GM12864 (cell line): ENCODE measurements at places on chromosomes 12 and 14.
A peak's percentile ranks its signal among the peaks of the same experiment; 100 is the strongest.

- DNase-seq = no peak
Observed at GRCh38 chr14:20563971-20564370, 3.1 kb upstream of the RNASE9 start.

DNA sequence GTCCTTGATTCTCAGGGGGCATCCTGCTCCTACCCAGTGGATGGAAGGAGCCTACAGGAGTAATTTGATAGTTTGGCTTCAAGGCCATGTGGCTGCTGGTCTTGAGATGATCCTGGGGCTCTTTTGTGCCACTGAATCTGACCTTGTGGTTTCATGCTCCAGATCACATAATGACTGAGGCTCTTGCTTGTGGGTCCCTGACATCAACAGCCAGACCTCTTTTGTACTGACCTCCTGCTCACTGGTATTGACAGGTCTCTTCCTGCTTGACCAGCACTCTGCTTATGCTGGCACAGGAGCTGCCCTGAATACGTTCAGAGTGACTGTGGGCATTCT lies 23.2 kb upstream of the JPH4 start:
- no peak for DNase-seq

- no peak for DNase-seq
Observed at GRCh38 chr12:118590406-118591150, 214.2 kb downstream of the SUDS3 start.

- no peak for DNase-seq
Observed at GRCh38 chr12:89344043-89344861, 8.0 kb downstream of the DUSP6 start.

DNA sequence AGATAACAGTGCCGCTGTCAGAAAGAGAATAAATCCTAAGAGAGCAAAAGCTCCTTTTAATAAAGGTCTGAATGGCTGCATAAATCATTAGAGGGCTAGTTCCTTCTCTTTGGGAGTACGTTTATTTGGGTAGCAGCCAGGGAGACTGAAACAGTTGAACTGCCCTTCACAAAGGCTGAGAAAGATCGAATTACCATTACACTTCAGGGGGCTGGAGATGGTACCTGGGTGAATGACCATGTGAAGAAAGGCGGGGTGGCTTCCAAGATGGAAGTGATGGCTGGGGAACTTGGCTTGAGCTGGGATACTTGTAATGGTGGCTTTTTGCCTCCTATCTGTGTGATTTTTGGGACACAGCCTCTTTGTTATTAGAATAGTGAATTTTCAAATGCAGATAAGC lies 1.7 kb upstream of the FGD4 start:
- DNase-seq = no peak

GRCh38 chr14:81187832-81188522 lies 32.8 kb downstream of the GTF2A1 start:
- no peak for DNase-seq

- no peak for DNase-seq
Observed at GRCh38 chr14:58479975-58480374, 52.5 kb downstream of the KIAA0586 start.

- no peak for DNase-seq
Observed at GRCh38 chr14:63504648-63505047, 38.5 kb downstream of the PPP2R5E start.

DNA sequence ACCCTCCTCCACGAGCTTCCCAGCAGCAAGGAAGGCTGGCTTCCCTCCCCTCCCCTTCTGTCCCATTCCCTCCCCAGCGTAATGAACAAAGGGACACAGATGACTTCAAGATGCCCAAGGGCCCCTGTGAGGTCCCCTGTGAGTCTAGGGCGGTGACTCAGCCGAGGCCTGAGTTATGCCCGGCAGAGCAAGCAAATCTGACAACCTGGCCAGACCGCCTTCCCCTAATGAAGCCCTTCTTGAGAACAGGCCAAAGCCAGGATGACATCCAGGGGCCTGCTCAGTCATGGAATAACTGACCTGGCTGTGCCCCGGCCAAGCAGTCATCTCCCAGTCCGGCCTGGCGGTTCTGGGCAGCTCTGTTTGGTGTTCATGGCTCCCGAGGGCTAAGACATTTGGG lies 89.2 kb downstream of the DICER1 start:
- no peak for DNase-seq

GRCh38 chr14:39432179-39432618 lies at the start of gene FBXO33:
Gene FBXO33, minus strand, starts transcription at chr14:39432433. Its CDS starts 271 bp downstream, at chr14:39432162.
- DNase-seq = peak; percentile 90

DNA sequence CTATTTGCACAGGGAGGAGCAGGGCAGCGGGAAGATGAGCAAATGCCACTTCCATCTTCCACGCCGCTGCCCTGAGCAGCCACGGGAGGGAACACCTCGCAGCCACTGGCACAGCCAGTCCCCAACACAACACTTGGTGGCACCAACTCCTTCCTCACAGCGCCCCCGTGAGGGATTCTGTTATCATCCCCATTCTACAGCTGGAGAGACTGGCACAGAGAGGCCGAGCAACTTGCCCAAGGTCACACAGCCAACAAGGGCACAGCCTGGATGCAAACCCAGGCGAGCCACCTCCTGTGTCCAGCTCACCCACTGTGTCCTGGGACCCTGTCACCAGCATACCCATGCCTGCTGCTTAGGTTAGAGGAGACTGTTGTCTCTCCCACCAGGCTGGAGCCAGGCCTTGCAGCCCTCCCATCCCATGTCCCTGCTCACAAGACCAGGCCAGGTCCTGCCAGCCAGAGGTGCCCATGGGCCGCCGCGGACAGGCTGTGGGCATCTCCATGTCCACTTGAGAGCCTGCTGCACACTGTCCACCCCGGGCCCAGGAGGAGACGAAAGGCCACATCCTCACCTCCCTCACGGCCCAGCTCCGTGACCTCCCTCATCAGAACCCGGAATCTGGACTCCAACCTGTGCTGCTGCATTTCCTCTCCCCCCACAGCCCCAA lies 57.0 kb downstream of the NCOR2 start:
- no peak for DNase-seq

- DNase-seq = no peak
Observed at GRCh38 chr12:31310488-31310887, 15.5 kb downstream of the SINHCAF start.

GRCh38 chr14:20477211-20477876 lies 8.1 kb downstream of the PNP start:
- DNase-seq = no peak

DNA sequence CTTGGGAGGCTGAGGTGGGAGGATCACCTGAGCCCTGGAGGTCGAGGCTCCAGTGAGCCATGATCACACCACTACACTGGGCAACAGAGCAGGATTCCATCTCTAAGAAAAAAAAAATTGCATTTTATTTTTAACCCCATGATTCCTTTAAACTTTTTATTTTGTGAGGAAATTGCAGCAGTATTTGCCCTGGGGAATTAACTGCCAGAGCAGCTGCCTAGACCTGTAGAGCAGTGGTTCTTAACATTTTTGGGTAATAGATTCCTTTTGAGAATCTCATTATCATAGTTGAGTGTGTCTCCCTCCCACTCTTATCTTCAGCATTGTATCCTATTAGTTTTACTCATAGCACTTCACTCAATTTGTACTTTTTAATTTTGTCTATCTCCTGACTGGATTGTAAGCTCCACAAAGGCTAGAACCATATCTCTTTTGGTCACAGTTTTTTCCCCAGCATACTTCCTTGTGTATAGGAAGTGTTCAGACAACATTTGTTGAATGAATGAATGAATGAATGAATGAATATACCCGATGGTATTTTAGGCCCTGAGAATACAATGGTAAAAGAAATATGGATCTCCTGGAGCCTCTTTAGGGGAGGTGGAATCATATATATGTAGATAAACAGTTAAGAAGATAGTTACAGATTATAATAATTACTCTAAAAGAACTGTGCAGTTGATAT lies 40.6 kb downstream of the BRMS1L start:
- DNase-seq = no peak

- DNase-seq = no peak
Observed at GRCh38 chr14:79074510-79074909, 904.3 kb downstream of the NRXN3 start.

DNA sequence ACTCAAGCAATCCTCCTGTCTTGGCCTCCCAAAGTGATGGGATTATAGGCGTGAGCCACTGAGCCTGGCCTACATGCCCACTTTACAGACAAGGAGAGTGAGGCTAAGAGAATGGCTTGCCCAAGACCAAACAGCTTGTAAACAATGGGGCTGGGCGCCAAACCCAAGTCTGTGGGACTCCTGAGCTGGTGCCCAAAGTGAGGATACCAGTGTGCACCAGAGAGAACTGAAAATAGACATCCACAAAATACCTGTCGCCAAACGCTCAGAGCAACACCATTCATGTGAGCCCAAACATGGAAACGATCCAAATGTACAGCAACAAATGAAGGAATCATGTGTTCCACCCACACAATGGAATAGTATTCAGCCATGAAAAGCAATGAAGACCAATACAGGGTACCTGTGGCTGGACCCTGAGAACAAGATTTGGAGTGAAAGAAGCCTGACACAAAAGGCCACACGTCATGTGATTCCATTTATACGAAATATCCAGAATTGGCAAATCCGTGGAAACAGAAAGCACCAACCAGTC lies 38.2 kb downstream of the CCNK start:
- no peak for DNase-seq

DNA sequence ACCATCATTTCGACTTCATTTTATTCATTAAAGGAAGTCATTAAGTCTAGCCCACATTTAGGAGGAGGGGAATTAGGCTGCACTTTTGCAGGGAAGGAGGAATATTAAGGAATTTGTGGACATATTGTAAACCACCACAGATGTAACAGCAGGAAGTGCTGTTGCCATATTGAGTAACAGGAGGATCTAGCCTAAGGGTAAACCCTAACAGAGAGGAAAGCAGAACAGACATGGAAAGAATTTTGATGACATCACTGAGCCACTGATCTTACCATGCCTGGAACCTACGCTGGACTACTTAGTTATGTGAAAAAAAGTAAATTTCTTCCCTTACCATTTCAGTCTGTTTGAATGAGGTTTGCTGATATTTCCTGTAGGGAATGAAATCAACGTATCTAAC lies 100.7 kb upstream of the ATF7IP start:
- DNase-seq = no peak

GRCh38 chr12:47223031-47223847 lies 143.5 kb upstream of the AMIGO2 start:
- DNase-seq = no peak

GRCh38 chr14:35963209-35963608 lies 137.1 kb downstream of the BRMS1L start:
- no peak for DNase-seq

GRCh38 chr14:104878582-104878981 lies 13.5 kb downstream of the CEP170B start:
- DNase-seq = no peak

GRCh38 chr14:81555051-81555450 lies 21.4 kb upstream of the SEL1L start:
- DNase-seq = no peak

DNA sequence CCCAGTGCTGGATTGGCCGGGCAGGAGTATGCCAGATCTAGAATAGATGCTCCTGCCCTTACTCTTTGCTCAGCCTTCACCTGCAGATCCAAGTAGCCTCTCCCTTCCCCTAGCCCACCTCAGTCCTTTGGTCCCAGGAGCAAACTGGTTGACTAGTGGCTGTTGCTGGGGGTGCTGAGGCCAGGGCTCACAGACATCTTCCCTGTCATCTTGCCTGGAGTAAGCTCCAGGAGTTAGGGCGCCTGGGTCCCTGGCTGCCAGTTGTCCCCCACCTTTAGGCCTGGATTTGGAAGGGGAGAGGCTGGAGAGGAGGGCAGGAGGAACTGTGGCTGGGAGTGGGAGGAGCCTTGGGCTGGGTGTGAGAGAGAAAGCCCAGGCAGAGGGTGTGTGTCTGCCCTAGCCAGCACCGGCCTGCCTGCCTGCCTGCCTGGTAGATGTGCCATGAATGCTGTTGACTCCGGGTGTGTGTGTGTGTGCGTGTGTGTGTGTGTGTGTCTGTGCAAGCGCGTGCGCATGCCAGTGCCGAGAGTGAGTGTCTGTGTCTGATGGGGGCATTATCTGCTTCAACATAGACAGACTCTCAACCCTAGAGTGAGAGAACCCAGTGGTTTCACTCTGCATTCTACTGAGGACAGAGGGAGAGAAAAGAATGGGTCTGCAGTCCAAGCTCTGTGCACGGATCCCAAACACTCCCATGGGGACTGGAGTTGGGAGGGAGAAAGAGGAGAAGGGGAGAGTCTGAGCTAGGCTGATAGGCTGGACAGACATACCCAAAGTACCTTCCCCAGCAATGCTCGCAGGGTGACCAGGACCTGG lies 845 bp upstream of the RARG start:
- no peak for DNase-seq

DNA sequence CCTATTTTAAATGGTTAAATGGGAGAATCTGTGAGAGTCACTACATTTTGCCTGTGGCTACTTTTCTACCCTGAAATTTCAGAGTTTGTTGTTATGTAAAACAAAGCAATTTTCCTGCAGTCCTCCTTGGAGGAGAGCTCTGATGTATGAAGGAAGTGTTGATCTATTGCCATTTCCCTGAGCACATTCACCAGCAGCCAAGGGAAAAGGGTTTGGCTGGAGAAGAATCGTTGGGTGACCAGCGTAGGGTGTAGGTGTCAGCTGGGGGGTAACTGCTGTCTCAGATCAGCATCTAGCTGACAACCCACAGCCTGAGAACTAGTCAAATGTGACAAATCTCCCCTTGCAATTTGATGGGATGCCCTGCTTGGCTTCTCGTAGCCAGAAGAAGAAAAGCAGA lies 230.5 kb downstream of the PDZRN4 start:
- DNase-seq = no peak

GRCh38 chr12:119432949-119433348 lies 98.4 kb downstream of the CCDC60 start:
- no peak for DNase-seq

DNA sequence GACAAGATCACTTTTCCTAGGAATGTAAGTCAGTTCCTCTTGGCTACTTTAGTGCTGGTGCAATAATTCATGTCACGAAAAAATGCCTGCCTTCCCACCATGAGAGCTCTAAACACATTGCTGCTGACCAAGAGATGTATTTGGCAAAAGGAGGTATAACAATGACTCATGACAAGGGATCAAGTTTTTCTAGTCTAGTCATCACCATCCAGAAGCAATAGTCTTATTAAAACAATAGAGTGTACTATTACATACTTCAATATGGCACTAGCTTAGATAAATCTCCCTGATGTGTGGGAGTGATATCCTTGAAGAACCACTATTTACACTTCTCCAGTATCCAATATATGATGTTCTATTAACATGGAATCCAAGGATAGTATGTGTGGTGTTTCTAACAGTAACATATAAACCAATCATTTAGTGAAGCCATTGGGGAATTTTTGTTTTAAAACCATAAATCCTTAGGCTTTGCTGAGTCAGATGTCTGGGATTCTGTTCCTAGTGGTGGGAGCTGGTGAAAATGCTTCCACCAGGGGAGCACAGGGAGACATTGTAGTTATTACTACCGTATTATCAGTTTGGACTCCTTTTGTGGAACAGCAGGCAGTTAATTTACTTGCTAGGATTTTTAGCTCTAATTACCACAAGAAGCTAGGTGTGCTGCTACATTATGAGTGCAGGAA lies 1387.5 kb downstream of the LRFN5 start:
- no peak for DNase-seq

DNA sequence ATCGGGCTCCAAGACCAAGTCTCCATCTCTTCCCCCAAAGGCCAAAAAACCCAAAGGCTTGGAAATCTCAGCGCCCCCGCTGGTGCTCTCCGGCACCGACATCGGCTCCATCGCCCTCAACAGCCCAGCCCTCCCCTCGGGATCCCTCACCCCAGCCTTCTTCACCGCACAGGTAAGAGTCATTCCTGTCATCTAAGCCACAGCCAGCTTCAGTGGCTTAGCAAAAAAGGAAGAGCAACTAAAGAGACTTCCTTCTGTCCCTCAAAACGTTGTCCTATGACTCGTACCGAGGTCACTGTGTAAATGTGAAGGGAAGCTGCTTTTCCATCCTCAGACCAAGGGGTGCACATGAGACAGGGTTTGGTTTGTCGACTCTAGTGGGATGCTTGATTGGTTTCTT lies 53.4 kb downstream of the ELK3 start:
- no peak for DNase-seq

- no peak for DNase-seq
Observed at GRCh38 chr12:15801770-15802744, 12.9 kb upstream of the EPS8 start.
